ENCODE measurements at places on chromosomes 11 and 22.

DNA sequence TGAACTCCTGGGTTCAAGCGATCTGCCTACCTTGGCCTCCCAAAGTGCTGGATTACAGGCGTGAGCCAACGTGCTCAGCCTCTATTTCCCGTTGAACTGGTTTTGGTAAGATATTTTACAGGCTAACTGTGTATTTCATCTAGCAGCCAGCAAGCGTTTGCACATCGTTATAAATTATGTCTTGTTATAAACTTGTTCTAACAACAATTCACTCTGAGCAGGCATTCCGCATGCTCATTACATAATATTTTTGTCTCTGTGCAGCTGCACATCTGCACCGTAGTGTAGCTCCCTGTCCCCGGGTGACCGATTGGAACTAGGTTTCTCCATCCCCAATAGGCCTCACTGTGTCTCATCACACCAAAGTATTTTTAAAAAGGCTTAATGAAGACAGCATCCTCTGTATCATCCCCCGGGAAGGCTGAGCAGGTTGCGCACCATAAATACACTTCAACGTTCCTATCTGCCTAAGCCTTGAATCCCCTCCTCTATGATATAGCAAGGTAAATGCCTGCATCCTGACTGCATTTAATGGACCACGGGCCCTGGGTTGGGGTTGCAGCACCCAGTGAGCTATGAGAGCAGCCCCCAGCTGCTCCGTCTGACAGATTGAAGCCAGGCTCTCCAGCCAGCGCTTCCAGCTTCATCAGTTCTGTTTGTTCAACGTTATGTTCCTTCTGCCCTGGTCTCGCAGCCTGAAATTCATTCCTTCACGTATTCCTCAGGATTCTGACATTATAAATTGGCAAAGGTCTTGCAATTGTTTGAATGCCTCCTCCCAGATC is 47.7 kb downstream of the TST start:
- DNase-seq: no peak

GRCh38 chr11:19777039-19777376 is 64.4 kb downstream of the NAV2 start:
- DNase-seq: no peak

DNA sequence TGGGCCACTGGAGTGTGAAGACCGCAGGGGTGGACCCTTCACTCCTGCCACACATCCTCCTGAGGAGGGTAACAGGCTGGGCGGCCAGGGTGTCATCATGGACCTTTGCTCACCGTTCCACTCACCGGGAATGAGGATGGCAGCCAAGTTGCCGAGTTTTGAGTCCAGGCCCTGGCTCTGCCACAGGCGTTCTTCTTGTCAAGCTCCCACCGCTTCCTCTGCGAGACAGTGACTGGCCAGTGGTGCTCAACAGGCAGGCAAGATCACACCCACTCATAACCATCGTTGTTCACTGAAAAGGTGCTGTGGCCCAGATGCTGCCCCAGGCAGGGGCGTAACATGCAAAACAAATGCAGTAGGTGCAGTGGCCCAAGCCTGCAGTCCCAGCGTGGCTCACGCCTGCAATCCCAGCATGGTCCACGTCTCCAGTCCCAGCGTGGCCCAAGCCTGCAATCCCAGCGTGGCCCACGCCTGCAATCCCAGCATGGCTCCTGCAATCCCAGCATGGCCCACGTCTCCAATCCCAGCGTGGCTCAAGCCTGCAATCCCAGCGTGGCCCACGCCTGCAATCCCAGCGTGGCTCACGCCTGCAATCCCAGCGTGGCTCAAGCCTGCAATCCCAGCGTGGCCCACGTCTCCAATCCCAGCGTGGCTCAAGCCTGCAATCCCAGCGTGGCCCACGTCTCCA is 5.0 kb upstream of the PANX2 start:
- no peak for DNase-seq

GRCh38 chr11:47062736-47063135 is 113.9 kb downstream of the ARFGAP2 start:
- no peak for DNase-seq

- no peak for DNase-seq
These were observed 9.6 kb upstream of the RANBP1 start for GRCh38 chr22:20106205-20106848.

GRCh38 chr11:126857860-126858808 is 142.4 kb downstream of the KIRREL3 start:
- no peak for DNase-seq

Data from activated CD4-positive, CD25-positive, alpha-beta regulatory T cell (primary cell).